ENCODE measurements at places on chromosomes 5 and 9. TPM values are rescaled to one million over a fixed set of nuclear protein-coding genes. Genes with fewer than 3 reads are reported as not detected.

GRCh38 chr9:10957878-10958277 lies 345.1 kb upstream of the PTPRD start:
- DNase-seq, result no peak

The SAXO1 gene
- total RNA-seq, result not detected

The FST gene
- total RNA-seq, result 0.14 TPM

GRCh38 chr9:91639054-91639453 lies 215.4 kb upstream of the NFIL3 start:
- no peak for DNase-seq

GRCh38 chr5:132265336-132266030 lies 8.0 kb downstream of the PDLIM4 start:
- peak; percentile 76 for DNase-seq
